Upper lobe of left lung (tissue), 6 donors: ENCODE measurements at places on chromosomes 11 and 22.

DNA sequence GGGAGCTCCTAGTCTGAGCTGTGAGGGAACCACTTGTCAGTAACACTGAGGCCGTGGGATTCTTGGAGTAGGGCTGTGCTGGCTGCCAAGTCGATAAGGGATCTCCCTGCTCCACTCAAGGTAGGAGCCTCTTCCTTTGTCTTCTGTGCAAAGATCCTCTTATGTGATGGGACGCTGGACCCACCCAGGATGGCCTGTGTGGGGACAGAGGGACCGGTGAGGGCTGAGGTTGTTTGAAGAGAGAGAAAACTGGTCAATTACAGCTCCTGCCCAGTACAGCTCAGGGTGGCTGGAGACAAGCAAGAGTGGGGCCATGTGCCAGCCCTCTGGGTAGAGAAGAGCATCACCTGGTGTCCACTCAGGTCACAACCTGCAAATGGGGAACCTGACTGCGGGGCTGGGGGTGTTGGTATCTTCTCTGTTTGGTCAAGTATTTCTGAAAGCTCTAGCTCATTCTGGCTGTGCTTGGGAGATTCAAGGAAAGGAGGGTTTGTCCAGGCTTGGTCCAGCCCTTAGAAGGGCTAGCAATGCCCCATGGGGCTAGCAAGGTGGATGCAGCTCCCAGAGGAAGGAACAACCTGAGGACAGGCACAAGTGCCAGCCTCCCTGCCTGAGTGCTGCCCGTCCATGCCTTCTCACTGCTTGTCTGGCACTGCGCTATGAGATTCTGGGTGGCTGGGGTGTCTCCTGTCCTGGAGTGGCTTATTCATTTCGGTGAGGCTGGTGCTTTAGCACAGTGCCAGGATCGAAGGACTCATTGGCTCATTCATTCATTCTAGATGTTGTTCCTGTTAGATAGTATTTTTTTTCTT lies 27.6 kb upstream of the BAIAP2L2 start:
- no peak for DNase-seq

- no peak for DNase-seq
Measured at GRCh38 chr11:5600374-5600851, 4.0 kb downstream of the TRIM6 start.

- DNase-seq: no peak
Measured at GRCh38 chr11:12130180-12130980, 20.0 kb downstream of the MICAL2 start.

DNA sequence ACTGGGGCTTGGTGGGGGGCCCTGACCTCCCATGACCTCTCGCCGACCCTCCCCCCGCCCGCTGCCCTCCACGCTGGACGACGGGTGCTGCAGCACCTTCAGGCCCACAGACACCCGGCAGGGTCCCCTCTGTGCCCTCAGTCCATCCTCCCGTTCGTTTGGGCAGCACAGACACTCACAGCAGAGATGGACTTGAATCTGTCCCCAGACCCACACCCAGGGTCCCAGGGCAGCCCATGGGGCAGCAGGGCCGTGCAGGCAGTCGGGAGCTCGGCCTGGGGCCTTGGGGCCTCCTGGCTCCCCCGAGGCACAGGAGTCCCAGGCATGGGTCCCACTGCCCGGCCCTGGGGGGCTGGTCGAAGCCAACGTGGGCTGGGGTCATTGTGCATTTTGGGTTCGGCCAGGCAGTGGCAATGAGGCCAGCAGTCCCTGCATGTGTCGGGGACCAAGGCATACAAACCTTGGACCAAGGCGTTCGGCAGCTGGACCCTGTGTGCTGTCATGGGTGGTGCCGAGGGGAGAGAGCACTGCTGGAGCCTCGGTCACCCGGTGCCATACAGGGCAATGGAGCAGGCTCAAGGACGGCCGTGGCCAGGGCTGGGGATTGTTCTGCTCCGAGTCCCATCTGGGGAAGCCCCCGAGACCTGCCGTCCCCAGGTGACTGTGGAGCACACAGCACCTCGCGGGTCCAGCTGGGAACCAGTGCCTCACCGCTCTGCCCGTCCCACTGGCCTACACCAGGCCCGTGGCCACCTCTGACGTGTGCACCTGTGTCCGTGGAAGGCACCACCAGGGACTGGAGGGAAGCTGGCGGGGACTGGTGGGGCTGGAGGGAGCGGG lies 19.3 kb upstream of the BRSK2 start:
- no peak for DNase-seq

GRCh38 chr11:8258784-8259183 lies 4.9 kb downstream of the LMO1 start:
- peak; percentile 19 for DNase-seq

- no peak for DNase-seq
Measured at GRCh38 chr11:115964091-115964490, 459.9 kb upstream of the CADM1 start.

- DNase-seq: no peak
Measured at GRCh38 chr22:35323305-35323704, 23.6 kb downstream of the TOM1 start.

DNA sequence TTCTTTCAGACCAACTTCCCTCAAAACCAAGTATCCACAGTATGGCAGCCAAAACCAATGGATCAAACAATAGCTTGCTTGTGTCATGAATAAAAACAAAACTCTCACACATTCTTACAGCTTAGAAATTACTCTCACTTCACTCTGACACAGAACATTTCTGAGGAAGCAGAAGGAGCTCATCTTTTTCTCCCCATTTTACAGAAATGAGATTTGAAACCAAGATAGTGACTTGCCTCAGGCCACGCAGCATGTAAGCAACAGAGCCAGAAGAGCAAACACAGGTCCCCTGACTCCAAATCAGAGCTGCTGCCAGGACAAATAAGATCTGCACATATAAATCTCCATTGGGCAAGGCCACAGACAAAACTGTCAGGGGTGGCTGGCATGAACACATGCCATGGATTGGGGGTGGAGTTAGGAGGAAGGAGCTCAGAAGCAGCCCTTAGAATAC lies 64.8 kb downstream of the RAB30 start:
- DNase-seq: no peak

GRCh38 chr22:19892925-19893324 lies 38.3 kb upstream of the GNB1L start:
- DNase-seq: no peak

- no peak for DNase-seq
Measured at GRCh38 chr11:8221046-8221723, 42.5 kb downstream of the LMO1 start.

DNA sequence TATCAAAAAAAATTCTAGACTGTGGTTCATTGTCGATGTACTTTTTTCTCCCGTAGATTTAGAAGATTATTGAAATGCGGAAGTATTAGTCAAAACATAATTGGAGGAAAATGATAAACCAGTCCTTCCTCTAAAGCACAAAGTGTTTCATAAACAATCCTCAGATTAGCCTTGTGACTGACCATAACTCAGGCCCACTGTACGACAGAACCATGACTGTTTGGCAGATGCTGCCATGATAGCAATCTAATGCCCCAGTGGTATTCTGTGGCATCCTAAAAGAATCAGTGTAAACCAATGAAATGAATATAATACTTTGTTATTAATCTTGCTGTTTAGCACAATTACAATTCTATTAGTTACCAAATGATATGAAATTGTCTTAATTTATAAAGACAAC lies 127.0 kb upstream of the CTSC start:
- no peak for DNase-seq

DNA sequence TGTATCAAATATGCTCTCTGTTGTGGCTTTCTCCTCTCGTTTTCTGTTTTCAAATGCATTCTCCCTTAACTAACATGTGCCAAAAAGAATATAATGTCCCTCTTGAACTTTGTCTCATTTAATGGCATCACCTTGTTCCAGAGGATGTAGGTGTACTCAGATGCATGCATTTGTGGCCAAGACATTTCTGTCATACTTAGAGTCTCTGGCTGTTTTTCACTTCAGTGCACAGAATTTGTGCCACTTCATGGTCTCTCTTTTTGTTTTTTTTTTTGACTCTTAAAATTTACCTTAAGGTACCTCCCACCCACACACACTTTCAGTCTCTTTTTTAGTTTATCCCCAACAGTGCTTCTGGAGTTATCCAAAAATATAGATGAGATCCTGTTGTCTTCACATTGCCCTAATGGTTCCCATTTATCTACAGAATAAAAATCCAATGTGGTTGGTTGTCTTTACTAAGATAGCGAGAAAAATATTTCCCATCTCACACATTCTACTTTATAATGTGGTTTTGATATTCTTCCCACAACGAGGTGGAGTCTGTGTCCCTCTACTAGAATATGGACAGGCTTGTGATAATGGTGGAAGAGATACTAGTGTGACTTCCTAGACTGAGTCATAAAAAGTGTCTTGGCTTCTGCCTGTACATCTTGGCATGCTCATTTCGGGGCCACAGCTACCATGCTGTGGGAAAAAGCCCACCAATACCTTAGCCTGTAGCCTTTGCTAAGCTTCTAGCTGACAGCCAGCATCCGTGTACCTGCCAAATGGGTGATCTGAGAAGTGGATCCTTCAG lies 125.8 kb downstream of the DDX10 start:
- DNase-seq: no peak

DNA sequence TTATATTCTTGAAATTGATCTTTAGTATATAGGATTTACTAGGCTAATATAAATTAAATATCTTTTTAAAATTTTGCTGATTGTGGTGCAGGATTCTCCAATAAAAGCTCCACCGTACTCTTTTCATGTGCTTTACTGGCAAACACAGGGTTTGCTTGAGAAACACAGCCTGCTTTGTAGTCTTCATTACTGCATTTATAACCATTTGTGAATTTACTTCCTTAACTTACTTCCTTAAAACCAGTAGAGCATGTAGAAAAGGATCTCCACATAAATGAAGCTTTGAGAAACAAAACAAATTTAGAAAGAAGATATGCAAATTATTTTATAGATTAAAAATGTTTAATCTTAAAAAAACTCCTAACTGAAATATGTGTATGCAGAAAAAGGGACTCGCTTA lies 28.8 kb downstream of the SWAP70 start:
- no peak for DNase-seq
